ENCODE measurements at places on chromosomes 11 and 22.

GRCh38 chr11:65380460-65381119 is 1.9 kb downstream of the SLC25A45 start:
- no peak for DNase-seq

DNA sequence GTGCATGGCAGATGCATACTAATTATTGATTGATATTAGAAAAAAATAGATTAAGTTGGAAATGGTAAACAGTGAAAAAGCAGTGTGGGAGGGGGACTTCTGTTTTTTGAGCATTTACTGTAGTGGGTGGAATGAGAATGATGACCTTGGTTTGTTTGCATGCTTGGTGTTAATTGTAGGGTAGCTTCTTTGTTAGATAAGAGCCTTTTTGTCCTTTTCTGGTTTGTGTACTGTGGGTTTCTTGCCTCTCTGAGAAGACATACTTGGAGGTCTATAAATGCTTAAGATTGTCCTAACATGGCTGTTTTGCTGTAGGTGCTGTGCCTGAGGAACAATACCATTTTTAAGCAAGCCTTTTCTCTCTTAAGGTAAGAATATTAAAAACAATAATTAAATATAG is 17.0 kb downstream of the MRPL48 start:
- DNase-seq, result no peak

GRCh38 chr11:88193278-88193677 is 18.0 kb upstream of the RAB38 start:
- DNase-seq, result no peak

DNA sequence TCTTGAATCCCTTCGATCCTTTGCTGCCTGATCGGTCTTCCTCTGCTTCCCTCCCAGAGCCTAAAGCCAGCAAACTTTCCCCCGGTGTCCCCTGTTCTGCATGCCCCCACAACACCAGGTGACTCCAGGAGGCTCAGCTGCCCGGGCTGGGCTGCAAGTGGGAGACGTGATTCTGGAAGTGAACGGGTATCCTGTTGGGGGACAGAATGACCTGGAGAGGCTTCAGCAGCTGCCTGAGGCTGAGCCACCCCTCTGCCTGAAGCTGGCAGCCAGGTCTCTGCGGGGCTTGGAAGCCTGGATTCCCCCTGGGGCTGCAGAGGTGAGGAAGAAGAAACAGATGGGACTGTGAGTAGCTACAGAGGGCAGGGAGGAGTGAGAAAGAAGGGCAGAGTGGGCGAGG is 3.6 kb downstream of the NHERF4 start:
- no peak for DNase-seq

GRCh38 chr11:67119585-67120391 is 725 bp downstream of the KDM2A start:
- DNase-seq, result no peak

DNA sequence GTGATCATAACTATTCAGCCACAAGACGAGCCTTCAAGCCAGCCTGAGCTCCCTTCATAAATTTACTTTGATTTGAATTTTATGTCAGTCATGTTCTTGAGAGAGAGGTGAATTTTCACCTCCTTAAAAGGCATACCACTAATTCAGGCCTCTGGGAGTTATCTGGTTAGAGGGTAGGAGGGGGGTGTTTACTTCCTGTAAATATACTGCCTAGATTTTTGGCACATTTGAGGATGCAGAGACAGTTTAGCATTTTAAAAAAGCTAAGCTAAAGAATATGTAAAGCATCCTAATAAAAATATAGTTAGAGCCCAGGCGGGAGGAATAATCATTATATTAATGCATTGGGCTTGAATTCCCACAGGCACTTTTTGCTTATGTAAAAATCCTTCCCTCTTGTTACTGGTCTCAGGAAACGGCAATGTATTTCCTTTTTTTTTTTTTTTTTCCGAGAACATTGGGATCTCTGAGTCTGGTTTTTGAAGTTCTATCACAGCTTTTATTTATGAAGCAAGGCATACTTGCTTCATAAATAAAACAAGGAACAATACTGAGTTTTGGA is 116.5 kb downstream of the CSNK2A3 start:
- DNase-seq, result no peak

GRCh38 chr11:121890377-121890776 is 225.6 kb downstream of the BLID start:
- no peak for DNase-seq

DNA sequence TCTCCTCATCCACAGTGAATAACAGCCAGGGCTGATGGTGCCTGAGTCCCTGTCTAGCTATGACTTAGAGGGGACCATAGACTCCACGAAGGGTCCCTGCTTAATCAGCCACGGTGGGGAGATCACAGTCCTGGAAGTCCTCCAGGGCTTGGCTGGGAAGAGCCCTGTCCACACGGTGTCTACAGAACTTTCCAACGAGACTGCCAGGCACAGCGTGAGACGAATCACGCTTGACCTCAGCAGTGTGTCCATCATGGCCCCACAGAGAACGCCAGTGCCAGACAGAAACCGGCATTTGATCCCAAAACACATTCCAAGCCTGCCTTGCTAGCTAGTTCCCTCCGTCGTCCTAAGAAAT is 143.4 kb downstream of the CRYBB2 start:
- no peak for DNase-seq

GRCh38 chr22:26884921-26885320 is 227.5 kb downstream of the MIAT start:
- peak; percentile 89 for DNase-seq

DNA sequence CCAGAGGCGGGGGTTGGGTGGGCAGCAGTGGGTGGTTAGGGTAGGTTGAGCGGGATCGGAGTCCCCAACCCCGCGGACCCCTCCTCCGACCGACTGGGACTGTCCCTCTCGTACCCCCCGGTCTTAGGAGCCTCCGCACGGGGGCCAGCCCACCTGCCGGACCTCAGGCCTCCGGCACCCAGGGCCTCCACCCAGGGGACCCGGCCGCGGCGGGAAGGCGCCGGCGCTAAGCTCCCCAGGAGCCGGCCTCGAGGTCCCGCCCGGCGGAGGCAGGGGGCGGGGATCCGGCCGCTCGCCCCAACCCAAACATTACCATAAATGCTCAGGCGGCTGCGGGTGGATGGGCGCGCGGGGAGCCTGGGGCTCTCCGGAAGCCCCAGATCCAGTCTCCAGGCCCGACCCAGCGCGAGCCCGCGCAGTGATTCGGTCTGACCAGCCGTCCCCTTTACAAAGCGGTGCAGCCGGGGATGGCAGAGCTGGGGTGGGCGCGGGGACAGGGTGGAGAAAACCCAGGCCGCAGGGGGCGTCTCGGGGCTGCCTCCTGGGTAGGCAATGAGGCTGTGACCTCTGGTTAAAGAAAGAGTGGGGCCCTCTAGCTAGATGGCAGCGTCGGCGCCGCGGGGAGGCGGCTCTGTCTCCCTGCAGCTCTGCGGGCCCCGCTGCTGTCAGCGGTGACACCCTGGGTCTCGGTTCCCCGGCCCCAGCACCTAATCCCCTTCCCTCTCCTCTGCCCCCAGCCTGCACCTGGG is 4.0 kb upstream of the MCAM start:
- DNase-seq, result peak; percentile 87

DNA sequence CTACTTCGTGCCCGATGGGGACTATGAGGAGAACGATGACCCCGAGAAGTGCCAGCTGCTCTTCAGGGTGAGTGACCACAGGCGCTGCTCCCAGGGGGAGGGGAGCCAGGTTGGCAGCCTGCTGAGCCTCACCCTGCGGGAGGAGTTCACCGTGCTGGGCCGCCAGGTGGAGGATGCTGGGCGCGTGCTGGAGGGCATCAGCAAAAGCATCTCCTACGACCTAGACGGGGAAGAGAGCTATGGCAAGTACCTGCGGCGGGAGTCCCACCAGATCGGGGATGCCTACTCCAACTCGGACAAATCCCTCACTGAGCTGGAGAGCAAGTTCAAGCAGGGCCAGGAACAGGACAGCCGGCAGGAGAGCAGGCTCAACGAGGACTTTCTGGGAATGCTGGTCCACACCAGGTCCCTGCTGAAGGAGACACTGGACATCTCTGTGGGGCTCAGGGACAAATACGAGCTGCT is 751 bp downstream of the FIBIN start:
- peak; percentile 8 for DNase-seq

GRCh38 chr22:25996669-25997068 is 172.6 kb upstream of the SEZ6L start:
- no peak for DNase-seq

GRCh38 chr22:49738566-49738965 is 89.1 kb downstream of the BRD1 start:
- DNase-seq, result peak; percentile 35

DNA sequence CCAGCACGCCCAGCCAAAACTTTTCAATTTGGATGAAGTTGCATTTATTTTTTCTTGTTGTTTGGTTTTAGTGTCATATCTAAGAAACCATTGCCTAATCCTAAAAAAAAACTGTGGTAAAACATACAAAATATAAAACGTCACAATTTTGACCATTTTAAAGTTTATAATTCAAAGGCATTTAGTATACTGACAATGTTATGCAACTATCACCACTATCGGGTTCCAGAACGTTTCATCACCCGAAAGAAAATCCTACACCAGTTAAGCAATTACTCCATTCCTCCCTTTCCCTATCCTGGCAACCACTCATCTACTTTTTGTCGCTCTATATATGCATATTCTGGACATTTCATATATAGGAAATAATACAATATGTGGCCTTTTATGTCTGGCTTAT is 30.5 kb upstream of the PHOX2A start:
- no peak for DNase-seq

- no peak for DNase-seq
Measured at GRCh38 chr22:47390026-47390970, 627.8 kb downstream of the TBC1D22A start.

- no peak for DNase-seq
Measured at GRCh38 chr11:2687782-2688191, 12.0 kb downstream of the KCNQ1OT1 start.

DNA sequence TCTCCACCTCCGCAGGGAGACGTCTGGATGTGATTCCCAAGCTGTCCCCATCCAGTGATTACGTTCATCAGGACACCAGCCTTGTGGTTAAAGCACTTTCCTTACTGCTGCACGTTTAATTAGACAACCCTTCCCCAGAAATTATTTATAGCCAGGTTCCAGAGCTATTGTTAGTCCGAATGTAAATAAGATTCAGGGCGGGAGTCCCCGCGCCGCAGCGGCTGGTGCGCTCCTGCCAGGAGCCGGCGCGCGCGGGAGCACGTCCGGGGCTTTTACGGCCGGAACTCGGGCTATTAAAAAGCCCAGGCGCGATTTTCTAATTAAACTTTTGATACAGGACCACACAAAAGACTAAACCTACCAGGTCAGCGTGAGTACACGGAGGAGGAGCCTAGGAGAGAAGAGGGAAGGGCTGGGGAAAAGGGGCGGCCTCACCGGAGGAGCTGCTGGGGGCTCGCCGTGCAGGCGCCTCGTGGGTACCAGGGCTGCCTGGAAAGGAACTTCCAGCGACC is 538.3 kb downstream of the OPCML start:
- no peak for DNase-seq

DNA sequence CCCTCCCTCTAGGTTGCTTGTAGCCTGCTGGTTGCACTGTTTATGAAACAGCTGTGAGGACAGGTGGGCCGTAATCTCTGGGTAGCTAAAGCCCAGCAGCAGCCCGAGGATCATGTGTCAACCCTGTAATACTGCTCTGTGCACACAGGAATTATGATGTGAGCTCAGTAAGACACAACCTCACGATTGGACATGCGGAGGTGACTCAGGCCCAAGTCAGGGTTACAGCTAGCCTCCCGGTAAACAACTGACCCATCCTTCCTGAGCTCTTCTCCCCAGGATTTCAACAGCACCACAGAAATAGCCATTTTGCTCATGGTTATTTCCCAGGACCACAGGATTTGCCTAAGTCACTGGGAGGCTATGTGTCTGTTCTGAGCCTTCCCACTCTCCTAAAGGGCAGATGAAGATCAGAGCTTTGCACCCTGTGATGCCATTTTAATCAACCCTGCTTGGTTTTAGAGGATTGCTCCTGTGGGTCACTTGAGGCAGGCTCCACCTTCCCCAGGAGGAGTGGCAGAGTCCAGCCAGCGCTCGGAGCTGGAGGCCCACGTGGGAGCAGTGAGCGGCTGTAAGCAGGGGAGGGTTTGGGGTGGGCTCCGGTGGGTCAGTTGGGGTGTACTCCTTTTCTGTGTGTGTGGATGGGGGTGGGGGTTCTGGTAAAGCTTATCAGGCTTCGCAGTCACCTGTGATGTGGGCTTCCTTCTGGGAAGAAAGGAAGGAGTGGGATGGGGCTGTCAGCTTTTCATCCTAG is at the start of gene AMPD3:
Gene AMPD3 (plus strand): TSS at position 387 of the 754 bp plus-strand sequence. CDS start 6,256 bp downstream, outside the sequence.
- DNase-seq, result no peak

- DNase-seq, result no peak
Measured at GRCh38 chr11:130435671-130436070, 7.3 kb upstream of the ADAMTS8 start.

- DNase-seq, result no peak
Measured at GRCh38 chr11:112801025-112801816, 160.0 kb upstream of the NCAM1 start.

GRCh38 chr11:131392528-131393255 is 22.3 kb downstream of the NTM start:
- no peak for DNase-seq

GRCh38 chr11:19458231-19458630 is 217.5 kb upstream of the E2F8 start:
- no peak for DNase-seq

DNA sequence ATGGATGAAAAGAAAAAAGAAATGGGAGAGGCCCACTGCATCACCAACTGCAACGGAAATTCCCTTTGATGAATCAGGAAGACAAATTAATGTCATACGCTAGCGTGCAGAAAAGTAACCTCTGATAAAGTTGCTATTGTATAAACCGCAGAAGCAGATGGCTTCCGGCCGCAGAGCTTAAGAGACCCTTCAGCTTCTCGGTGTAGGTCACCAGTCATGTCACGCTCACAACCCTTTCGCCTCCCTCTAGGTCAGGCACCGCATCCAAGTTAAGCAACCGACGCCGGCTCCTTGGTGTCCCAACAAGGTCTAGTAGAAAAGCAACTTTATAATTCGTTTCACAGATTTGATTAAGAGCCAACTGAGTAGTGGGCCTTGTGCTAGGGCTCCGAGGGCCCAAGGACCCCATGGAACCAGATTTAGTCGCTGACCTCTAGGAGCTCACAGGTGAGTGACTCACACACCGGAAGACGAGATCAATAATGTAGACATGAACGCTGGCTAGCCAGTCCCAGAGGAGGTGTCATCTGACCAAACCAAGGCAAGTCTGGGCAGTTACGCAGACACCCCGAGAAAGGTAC is 1.2 kb upstream of the ZFP91 start:
- peak; percentile 84 for DNase-seq

GRCh38 chr11:62898027-62898426 is 17.3 kb downstream of the SLC3A2 start:
- DNase-seq, result no peak

GRCh38 chr11:45599161-45599943 is 66.1 kb downstream of the CHST1 start:
- no peak for DNase-seq

- DNase-seq, result no peak
Measured at GRCh38 chr22:37180531-37181231, 7.4 kb downstream of the C1QTNF6 start.

- DNase-seq, result no peak
Measured at GRCh38 chr11:99925968-99926367, 761.1 kb upstream of the ARHGAP42 start.

GRCh38 chr11:119481021-119481666 is 58.2 kb upstream of the THY1 start:
- peak; percentile 22 for DNase-seq
